ENCODE measurements at places on chromosomes 2 and 18. TPM values are rescaled to one million over a fixed set of nuclear protein-coding genes. Genes with fewer than 3 reads are reported as not detected.

GNLY gene
- total RNA-seq: 0.95 TPM

IL18R1 gene
- total RNA-seq: 6.2 TPM

RAB6D gene
- 1.8 TPM for total RNA-seq

NIFK gene
- 27.8 TPM for total RNA-seq

CNTNAP5 gene
- total RNA-seq: 31.7 TPM

RELCH gene
- total RNA-seq: 31.0 TPM

ANKRD30B gene
- total RNA-seq: not detected

MTA3 gene
- total RNA-seq: 39.2 TPM

DNA sequence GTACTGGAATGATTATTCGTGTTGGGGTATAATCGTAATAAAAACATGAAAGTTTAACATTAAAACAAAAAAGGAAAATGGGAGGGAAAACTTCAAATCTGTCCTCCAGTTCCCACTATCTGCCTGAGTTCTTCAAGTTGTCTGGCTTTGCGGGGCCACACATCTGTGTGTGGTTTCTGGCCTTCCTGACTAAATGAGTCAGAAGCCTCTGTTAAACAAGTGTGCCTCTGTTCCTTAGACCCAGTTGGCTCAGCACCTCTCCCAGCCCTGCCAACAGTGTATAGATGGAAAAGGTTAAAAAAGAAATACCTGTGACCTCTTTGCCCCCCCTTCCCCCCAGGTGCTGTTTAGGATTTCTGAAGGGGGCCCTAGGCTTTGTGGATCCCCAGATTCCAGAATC lies 30.2 kb downstream of the XDH start:
- no peak for DNase-seq

- DNase-seq: no peak
Measured at GRCh38 chr18:313931-314330, 46.1 kb upstream of the THOC1 start.

DNA sequence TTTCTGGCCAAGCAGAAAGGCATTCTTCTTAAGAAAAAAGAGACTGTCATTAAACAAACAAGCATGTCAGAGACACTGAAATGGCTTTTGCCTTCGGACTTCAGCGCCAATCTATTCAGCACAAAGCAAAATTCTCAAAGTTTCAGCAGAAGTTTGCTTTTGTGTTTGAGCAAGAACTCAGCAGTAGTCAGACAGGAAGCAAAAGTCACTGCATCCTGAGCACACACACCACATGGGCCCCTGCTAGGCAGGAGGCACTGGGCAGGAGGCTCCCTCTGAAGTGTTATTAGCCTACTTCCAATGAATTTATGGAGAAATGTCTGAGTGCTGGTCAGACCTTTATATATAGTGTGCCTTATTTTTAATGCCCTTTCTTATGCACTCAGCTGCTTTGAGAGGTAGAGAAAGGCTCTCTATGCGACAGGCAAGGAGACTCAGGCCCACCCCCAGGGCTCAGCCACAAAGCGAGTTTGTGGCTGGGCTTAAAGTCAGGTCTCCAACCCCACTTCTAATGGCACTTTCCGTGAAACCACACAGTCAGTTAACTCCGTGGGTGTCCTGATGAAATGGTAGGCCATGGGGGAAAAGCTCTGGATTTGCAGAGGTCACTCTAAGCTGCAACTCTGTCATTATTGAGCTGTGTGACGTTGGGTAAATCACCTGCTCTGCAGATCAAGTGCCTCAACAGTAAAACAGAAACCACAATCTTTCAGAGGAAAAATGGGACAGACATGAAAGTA lies 161.0 kb upstream of the TMEM200C start:
- no peak for DNase-seq

DNA sequence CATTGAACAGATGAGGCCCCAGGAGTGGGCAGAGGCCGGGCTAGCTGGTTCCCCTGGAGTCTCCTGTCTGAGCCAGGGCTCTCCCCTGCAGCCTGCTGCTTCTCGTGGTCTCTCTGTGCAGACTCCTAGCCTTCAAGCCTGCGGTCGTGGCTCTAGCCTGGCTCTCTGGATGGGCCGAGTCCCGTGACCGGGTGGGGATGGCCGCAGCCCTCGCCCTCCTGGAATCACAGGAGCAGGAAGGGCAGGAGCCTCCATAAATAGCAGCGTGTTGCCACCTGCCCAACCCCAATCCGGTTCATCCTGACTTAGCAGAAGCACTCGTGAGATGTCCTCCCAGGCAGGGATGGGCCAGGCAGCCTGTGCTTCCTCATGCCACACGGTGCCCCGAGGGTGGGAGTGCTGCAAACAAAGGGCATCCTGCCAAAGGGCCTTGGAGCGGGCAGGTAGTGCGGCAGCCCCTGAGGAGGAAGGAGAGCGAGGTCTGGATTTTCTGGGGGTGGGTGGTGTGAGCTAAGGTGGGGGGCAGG lies 43.9 kb downstream of the FOSL2 start:
- DNase-seq: peak; percentile 83

DNA sequence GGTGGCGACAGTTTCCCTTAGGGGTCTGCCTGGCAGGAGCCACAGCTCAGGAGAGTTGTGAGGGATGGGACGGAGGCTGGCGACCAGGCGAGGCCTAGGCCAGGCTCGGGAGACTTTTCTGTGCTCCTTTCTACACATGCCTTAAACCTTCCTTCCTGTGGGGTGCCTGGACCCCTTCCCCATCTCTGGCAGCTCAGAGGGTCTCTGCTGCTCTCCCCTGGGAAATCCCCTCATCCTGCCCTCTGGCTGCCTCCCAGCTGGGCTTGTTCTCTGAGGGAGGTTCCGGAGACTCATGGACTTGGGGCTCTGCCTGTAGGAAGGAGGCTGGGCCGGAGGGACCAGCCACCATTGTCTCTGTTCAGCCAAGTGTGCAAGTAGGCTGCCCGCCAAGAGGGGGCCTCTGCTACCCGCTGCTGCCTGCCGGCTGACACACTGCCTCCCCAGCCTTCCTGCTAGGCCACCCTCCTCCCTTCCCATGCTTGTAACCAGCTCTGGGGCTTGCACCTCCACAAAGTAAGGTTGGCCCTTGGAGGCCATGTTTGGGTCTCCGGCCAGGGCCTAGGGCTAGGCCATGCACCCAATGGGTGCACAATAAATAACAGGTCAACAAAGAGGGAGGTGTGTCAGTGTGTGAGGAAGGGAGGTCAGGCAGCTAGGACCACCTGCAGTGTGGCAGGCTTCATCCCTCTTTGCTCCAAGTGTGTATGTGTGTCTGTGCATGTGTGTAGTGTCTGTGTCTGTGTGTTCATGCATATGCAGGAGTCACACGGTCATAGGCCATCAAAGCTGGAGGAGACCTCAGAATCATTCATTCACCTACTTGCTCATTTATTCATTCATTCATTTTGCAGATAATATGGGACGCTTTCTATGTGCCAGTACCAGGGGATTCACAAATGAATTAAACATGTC lies 28.8 kb downstream of the PSD4 start:
- DNase-seq: no peak

GRCh38 chr2:696463-696862 lies 19.3 kb upstream of the TMEM18 start:
- DNase-seq: no peak

DNA sequence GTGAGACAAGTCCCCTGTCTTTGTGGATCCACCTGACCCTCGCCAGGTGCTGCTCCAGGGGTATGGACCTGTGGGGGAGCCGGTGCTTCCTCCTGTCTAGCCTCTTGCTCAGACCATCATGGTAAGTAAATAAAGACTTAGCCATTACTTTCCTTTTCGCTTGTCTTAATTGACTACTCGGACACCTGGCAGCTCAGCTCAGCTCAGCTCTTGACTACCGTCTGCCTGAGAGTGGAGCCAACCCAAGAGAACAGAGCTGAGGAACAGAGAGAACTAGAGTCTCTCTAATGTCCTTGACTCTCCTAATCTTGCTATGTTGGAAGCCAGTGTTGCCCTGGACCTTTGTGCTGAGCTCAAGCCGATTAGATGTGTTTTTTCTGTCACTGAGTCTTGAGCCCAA lies 170.3 kb upstream of the CXCR4 start:
- DNase-seq: no peak

GRCh38 chr2:1563084-1563857 lies 150.0 kb downstream of the TPO start:
- no peak for DNase-seq

DNA sequence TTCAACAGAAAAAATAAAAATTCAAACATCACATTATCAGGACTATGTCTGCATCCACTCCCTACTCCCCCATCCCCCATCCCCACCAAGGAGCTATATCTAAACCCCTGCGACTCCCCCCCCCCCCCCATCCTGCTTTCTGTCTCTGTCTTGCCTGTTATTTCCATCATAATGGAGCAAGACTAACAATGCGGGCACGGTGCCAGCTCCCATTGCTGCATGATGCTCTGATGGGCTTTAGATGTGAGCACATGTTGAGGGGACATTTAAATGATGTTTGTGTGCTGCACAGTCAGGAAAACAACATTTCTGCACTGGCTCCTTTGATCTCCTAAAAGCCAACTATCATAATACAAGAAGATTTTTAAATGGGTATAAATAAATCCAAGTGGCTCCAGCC lies 644.2 kb upstream of the SETBP1 start:
- DNase-seq: no peak

DNA sequence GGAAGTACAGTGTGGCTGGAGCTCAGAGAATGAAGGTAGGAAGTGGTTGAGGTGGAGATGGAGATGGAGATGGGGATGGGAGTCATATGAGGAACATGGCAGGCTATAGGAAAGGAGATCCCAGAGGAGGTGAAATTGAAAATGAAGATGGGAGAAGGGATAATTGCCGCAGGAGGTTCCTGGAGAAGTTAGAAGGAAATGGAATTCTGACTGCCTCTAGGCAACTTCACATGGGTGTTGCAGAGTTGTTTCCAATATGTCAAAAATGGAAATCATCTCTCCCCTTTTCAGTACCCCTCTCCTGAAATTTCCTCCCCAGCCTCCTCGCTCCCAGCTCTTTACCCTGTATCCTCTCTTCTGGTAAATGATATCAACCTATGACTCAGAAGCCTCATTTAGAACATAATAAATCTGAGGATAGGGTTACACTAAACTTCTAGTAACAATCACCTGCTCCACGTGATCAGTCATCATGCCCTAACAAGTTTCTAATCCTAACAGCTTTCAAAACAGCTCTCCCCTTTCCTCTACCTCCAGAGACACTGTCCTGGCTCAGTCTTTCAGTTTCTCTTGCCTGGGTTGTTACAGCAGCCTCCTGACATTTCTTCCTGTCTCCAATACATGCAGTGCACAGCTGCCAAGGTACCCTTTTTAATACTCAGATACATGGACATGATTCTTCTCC lies 201.9 kb upstream of the RBMS1 start:
- DNase-seq: no peak

DNA sequence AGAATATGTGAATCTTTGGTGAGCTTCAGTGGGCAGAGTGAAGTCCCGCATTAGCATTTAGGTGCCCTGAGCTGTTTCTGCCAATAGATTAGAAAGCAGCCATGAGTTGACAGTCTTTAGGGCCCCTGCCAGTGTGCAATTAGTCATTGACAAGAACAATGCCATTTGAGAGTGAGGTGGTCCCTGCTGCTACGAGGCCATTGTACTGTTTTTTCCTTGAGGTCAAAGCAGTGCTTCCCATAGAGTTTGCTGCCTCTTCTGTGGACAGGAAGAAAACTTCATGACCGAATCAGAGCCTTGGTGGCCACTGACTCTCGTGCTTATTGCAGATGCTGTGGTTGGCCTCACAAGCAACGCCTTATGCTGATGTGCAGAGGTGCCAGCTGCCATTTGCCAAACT lies 102.7 kb downstream of the SH3BP4 start:
- DNase-seq: no peak

DNA sequence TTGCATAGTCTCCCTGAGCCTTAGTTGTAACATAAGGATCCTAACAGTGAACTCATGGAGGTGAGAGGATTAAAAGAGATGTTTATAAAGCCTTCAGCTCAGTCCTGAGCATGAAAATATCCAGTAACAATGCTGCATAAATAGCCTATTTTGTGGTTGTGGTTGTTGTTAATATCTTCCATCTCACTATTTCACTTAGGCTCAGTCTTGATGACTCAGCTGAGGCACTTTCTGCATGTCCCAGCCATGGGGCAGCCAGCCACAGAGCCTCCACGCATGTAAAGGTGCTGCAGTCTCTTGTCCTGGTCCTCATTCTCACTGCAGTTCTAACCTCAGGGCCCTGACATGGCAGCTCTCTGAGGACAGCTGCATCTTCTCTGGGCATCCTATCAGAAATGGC lies 218.8 kb upstream of the PKDCC start:
- DNase-seq: no peak

GRCh38 chr18:6616981-6617380 lies 112.5 kb upstream of the ARHGAP28 start:
- DNase-seq: no peak

GRCh38 chr18:77250926-77251729 lies 1.5 kb downstream of the GALR1 start:
- no peak for DNase-seq

GRCh38 chr18:8479789-8480188 lies 129.4 kb upstream of the RAB12 start:
- no peak for DNase-seq

DNA sequence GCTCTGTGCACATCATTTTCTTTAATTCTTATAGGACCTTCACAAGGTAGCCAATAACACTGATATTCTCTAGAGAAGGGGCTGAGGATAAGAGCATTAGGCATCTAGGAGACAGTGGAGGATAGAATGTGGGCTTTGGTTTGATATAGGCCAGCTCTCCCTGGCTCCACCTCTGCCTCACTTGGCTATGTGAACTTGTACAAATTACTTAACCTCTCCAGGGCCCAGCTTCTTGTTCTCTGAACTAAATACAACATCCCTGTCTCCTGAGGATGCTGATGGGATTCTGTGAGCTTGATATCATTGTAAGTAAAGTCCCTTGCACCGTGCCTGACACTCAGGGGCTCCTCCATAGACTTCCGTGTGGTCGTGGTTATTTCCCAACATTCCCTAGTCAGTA lies 87.3 kb downstream of the ACOXL start:
- DNase-seq: no peak

GRCh38 chr2:86028766-86029381 lies 76.8 kb downstream of the POLR1A start:
- DNase-seq: peak; percentile 52

DNA sequence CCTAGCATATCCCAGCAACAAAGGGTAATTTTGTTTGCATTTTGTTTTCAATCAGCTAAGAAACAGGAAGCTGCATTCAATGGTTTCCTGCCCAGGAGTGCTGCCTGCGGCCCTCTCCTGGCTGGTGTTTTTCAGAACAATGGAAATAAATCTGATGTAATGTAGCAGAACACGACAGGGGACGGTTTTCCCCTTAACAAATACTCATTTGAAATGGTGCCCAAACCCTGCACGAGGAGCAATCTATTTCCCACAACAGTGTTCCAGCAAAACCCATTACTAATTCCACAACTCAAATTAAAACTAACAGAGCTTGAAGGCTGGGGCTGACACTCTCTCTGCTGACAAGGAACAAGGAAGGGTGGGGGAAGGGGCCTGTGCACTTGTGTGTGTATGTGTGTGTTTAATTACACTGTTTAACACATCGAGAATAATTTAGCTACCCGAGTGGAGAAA lies 8.7 kb downstream of the CAPN13 start:
- no peak for DNase-seq

GRCh38 chr2:96274355-96275056 lies 8.5 kb downstream of the CIAO1 start:
- no peak for DNase-seq

GRCh38 chr18:60966876-60967275 lies 366.4 kb upstream of the CDH20 start:
- no peak for DNase-seq
